Right ventricle myocardium inferior (tissue), 1 donor: ENCODE measurements at places on chromosomes 16 and 17.

- no peak for DNase-seq
These were observed 12.7 kb downstream of the DRC7 start for GRCh38 chr16:57707331-57707730.

GRCh38 chr16:59214455-59214854 is 480.3 kb upstream of the GOT2 start:
- DNase-seq: no peak

DNA sequence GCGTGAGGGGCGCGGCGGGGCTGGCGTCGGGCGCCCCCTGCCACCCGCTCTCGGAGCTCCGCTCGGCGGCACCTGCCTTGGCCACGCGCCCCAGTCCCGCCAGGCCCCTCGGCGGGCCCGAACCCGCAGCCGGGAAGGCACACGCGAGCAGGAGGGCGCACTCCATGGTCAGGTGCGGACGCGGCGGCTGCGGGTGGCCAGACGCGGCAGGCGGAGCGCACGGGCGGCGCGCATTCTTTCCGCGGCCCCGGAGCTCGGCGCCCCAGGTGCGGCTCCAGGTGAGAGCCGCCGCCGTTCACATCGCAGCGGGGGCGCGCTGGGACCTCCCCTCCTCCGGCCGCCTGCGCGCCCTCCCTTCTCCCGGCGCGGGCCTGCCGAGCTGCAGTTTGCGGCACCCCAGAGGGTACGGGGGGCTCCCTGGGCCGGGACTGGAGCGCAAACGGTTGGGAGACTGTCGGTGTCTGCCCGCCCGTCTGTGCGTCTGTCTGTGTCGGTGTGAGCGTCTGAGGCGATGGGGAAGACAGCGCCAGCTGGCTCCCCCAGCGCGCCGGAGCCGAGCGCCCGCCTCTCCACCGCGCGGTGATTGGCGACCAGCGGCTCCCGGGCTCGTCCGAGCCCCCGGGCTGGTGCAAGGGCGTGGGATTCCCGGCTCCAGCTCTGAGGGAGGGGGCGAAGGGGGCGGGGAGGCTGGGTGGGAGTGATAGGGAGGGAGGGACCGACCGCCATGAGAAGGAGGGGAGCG is at the start of gene ADAMTS18:
Gene ADAMTS18, minus strand, starts transcription at position 505 of the 742 bp plus-strand sequence. Its CDS starts 339 bp downstream, at position 166.
- no peak for DNase-seq

GRCh38 chr17:17088541-17089525 is 46.6 kb downstream of the MPRIP start:
- DNase-seq: no peak

- no peak for DNase-seq
These were observed 2.4 kb downstream of the PRSS22 start for GRCh38 chr16:2855536-2855935.

GRCh38 chr17:50425682-50426471 is at the start of gene ACSF2:
Gene ACSF2 (plus strand): TSS chr17:50426218. CDS start chr17:50426262, 44 bp downstream.
- peak; percentile 88 for DNase-seq

DNA sequence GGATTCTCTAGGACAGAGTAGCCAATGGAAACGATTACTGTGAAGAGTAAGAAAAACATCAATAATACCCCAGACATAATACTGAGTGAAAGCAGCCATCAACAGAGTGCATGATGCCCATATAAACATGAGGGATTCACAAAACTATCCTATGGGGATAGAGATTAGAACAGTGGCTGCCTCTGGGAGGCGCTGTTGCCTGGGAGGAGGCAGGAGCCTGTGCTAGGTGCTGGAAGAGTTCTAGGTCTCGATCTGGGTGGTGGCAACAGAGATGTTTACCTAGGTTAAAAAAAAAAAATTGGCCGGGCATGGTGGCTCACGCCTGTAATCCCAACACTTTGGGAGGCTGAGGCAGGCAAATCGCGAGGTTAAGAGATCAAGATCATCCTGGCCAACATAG is 7.9 kb downstream of the FA2H start:
- no peak for DNase-seq

- DNase-seq: no peak
These were observed 12.1 kb upstream of the HSD3B7 start for GRCh38 chr16:30972872-30973271.

- no peak for DNase-seq
These were observed 69.6 kb downstream of the PLXDC1 start for GRCh38 chr17:39081851-39082250.

DNA sequence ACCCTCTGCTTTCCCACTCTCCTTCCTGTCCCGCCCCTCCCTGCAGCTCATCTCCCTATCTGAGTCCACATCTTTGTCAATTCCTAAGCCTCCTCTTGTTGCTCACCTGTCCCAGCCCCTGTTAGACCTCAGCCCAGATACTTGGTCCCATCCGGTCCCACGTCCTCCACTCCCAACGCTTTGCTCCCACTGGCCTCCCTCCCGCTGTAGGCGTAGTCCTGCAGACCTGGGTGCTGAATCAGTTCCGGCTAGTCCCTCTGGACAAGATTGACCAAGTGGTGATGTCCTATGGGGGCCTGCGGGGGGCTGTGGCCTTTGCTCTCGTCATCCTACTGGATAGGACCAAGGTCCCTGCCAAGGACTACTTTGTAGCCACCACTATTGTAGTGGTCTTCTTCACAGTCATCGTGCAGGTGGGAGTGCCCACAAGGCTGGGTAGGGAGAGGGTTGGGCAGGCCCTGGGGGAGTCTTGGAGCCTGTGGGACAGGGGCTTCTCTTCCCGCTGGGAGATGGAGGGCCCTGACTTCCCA is 8.0 kb downstream of the SLC9A5 start:
- DNase-seq: no peak

DNA sequence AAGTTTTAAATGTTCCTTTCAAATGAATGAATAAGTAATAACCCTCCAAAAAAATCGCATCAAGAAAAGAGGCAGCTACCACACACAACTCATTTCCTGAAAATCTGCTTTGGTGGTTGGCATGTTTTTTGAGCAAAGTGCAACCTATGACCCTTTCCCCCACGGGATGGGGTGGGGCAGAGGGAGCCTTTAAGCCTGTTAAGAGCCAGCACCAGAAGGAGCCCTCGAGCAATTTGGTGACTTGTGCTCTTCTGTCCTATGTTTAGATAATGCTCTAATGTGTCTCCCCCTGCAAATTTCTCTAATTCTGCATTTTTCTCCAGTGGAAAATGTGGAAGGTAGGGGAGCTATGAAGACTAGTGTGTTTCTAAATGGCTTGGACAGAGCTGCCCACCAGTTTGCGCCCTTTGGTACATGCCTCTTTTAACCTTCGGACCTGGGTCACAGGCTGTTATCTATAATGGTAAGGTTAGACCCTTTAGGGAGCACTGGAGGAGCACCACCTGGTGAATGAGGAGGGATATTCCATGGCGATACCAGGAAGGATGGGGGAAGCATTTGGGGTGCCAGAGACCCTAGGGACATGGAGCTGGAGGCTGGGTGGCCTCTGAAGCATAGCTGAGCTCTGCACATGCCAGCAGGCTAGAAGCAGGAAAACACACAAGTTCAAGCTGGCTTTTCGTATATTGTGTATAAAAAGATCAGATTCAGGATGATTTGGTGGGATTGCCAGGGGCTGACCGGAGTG is 1.6 kb downstream of the PYCARD start:
- no peak for DNase-seq

DNA sequence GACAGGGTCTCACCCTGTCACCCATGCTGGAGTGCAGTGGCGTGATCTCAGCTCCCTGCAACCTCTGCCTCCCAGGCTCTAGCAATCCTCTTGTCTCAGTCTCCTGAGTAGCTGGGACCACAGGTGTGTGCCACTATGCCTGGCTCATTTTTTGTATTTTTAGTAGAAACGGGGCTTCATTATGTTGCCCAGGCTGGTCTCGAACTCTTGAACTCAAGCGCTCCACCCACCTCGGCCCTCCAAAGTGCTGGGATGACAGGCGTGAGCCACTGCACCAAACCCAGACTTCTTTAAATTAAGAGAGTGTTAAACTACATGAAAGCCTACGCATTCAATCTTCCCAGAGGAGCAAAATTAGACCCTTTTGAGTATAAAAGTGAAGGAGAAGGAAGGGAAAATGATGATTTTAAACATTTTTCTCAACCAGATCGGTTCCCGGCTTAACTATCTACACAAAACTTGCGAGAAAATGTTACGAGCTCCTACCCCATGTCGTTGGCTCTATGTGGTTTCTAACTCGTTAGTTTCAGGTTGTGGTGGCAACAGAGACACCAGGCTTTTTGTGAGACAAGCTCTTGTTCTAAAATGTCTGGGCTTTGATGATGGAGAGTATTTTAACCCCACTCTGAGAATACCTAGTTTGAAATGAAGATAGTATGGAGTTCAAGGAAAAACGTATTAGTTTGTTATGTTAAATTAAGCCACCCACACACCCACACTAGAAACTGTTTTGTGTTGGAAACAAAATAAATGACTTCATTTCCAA is 26.3 kb downstream of the STAT5B start:
- no peak for DNase-seq

DNA sequence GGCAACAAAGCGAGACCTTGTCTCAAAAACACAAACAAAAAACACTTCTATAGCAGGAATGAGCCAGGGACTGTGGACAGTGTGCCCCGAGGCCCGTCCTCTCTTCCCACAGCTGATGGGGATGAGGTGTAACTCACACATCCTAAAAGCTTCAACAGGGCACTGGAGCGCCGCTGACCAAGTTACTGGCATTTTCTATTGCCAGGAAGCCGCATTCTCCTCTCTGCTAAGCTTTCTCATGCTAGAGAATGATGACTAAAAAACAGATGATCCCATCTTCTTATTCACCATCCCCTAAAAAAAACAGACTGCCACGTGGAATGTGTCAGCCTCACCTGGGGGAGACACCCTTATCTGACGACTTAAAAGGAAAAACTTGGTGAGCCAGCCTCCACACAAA is 16.3 kb downstream of the CARHSP1 start:
- DNase-seq: no peak

- DNase-seq: no peak
These were observed 429 bp downstream of the OR2C1 start for GRCh38 chr16:3356118-3356517.

- DNase-seq: no peak
These were observed 210.7 kb downstream of the STX8 start for GRCh38 chr17:9364837-9365430.

- DNase-seq: no peak
These were observed at the start of gene USH1G for GRCh38 chr17:74922694-74923537. Gene USH1G (minus strand): TSS chr17:74923255. CDS start chr17:74923073, 182 bp downstream.

DNA sequence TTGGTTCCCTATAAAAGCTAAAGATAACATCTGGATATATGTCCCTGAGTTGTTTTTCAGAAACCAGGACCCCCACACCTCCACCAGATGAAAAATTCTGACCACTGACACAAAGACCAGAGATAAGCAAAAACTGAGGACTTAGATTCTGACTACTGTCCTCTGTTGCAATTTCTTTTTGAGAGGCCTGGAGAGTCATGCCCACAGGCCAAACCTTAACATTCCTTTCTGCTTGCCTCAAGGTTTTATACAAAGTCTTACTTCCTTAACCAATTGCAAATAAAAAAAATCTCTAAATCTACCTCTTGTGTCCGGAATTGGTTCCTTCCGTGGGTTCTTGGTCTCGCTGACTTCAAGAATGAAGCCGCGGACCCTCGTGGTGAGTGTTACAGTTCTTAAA is 228.5 kb downstream of the ABCC12 start:
- DNase-seq: no peak

GRCh38 chr17:50884439-50885311 is 18.5 kb upstream of the TOB1 start:
- DNase-seq: no peak

GRCh38 chr17:48611213-48611612 is 396 bp upstream of the HOXB7 start:
- no peak for DNase-seq

- DNase-seq: peak; percentile 82
These were observed 81.8 kb upstream of the TOB1 start for GRCh38 chr17:50947782-50948543.

DNA sequence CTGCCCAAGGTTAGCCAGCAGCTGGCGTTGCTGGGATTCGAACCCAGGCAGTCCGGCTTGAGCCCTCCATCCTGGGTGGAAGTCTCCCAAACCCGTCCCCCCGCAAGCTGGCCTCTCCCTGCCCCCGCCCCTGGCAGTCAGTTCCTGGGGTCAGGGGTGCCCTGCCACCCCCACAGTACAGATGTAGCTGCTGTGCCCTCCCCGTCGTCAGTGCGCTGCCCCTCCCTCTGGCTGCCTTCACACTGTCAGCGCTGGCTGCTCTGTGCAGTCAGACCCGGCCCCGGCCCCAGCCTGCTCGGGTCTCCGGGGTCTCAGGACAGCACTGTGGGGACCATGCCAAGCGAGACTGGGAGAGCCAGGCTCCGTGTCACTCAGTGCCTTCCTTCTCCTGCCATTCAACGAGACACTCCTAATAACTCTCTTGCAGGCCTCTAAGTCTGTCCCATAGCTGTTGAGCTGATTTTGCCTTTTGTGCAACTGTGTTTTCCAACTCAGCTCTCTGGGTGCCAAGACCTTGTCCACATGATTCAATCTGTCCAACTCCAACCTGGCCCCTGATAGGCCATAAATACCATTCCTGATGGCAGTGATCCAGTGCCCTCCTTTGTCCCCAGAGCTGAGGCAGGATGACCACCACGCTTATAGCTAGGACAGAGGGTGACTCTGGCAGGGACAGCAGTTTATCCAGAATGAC is 55.5 kb upstream of the IL34 start:
- no peak for DNase-seq

DNA sequence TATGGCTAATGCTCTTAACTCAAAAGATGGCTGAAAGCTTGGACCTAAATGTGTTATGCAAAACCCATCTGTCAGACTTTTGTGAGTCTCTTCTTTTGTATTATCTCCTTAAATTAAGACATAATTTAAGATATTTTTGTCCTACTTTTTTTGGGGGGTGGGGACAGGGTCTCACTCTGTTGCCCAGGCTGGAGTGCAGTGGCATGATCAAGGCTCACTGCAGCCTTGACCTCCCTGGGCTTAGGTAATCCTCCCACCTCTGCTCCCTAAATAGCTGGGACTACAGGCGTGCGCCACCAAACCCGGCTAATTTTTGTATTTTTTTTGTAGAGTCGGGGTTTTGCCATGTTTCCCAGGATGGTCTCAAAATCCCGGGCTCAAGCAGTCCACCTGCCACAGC is 7.1 kb downstream of the CLTC start:
- no peak for DNase-seq

DNA sequence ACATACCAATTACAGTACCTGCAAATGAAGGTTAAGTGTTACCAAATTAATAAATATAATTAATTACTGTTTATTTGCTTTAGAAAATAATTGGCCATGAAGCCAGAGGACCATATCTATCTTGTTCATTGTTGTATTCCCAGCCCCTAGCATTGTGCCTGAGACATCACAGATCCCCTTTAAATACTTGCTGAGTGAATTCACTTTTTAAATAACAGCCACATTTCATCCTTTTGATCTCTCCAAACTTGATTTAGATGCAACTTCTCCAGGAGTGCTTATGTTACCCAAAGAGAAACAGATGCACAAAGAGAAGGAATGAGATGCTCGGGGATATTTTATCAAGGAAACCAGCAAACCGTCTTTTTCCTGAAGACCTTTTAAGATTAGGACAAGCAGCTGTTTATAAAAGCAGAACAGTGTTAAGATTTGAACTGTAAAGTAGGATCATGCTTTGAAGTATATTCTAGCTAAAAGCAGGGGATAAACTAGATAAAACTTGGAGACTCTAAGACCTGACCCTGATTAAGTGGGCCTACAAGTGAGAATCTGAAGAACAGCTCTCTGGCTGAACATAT is 66.3 kb downstream of the CHD9 start:
- DNase-seq: no peak

GRCh38 chr17:75712446-75712845 is 8.8 kb upstream of the ITGB4 start:
- DNase-seq: no peak
